ENCODE measurements at places on chromosomes 16 and 17.

DNA sequence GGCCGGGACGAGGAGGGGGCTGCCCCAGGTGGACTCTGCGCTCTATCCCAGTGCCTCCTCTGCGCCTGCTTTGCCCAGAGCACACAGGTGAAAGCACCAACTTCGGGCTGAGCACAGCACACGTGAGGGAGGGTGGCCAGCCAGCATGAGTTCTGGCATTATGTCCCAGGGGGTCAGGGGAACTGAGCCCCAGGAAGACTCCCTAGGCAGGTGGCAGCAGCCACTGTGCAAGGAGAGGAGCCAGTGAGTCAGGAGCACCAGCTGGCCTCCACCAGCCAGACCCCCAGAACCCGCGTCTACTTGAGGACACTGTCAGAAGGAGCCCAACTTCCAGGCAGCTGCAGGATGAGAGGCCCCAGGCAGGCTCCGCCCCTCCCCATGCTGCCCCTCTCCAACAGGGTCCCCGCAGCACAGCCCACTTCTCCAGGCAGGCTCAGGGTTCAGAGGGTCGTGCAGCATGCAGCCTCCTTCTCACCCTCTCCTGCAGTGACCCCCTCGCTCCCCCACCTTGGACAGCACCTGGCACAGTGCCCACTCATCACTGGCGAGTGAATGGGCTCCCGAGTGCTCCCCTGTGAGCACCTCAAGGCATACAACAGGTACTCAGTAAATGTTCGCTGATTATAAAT lies 44.2 kb upstream of the RASD1 start:
- no peak overlapping the region for H3K27ac ChIP-seq
- no peaks in the 10 kb centered on the region for H3K36me3 ChIP-seq
- no peaks in the 10 kb centered on the region for H3K27me3 ChIP-seq
- no peak overlapping the region for H3K4me3 ChIP-seq
- no peaks in the 10 kb centered on the region for H3K4me1 ChIP-seq
- DNase-seq = no peak

DNA sequence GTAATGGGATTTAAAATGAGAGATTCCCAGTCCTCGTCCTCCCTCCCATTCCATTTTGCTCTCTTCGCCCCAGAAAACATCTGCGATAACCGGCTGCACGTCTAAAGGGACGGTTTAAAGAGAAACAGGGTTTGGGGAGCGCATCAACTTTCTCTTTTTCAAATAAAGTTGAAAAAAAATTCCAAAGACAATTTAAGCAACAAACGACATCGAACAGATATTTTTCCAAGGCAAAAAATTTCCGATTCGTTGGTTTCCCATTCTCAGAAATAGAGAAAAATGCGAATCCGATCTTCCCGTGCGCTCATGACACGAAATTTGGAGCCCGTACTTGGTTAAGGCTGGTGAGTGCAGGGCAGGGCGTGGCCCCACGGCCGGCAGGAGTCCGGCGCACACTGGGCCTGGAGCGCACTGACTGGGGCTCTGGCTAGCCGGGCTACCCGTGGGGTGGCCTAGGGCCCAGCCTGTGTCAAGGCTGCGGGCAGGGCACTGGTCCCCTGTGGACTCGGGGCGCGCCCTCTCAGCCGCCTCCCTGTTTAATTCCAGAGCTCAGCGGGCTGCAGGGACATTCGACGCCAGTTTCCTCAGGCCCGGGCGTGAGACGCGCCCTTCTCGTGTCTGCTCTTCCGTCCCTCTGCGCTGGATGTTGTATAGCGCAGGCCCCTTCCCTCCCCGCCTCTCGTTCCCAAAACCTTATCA lies 17.9 kb upstream of the ZFHX3 start:
- peaks cover 58% of the 10 kb centered on the region for H3K4me1 ChIP-seq
- H3K36me3 ChIP-seq = no peaks in the 10 kb centered on the region
- peaks cover 35% of the 10 kb centered on the region for H3K27me3 ChIP-seq
- peak overlapping the region; percentile 40 for H3K27ac ChIP-seq

DNA sequence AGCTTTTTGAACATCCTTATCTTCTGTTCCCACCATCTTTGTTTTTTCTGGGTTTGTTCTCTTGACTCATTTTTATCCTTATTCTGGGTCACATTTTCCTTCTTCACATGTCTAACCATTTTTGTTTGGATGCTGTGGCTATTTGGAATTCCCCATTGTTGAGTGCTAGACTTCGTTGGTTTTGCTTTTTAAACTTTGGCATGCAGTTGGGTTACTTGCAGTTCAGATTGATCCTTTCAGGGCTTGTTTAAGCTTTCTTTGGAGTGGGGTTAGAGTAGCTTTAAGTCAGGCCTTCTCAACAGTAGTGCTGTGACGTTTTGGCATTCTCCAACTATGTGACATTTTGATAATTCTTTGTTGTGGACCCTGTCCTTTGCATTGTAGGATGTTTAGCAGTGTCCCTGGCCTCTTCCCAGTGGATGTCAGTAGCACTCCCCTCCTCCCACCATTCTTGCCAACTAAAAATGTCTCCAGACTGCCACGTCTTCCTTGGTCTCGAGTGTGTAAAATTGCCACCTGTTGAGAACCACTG lies 21.1 kb downstream of the PRMT7 start:
- H3K4me3 ChIP-seq = no peak overlapping the region
- H3K4me1 ChIP-seq = no peaks in the 10 kb centered on the region
- no peak for DNase-seq
- H3K27ac ChIP-seq = peak overlapping the region; percentile 63

DNA sequence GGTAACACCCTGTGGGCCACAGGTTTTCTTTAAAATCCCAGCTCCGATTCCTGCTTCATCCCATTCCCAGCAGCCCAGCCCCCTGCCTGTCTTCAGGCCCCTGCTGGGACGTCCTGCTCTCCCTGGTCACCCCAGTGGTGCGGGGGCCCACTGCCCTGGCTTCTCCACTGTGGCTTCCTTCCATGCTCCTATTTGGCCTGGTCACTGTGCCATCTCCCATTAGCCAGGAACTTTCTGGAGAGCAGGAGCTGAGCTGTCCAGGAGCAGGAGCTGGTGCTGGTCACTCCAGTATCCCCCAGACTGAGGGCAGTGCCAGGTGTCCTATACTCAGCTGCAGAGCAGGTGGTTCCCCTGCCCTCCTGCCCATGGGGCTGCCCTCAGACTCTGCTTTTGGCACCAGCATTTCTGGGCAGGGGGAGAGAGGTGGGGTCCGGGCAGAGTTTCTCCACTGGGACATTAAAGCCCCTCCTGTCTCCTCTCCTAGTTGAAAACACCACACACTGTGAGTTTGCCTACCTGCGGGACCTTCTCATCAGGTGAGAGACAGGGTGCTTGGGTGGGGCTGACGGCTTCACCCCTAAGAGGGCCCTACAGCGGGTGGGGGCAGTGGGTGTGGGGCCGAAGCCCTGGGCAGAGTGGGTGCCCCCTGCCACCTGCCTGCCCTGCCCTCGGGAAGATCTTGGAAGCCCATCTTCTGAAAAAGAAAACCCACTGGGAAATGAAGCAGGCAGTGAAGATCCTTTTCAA lies 356.2 kb downstream of the SEC14L1 start:
- no peak for DNase-seq
- H3K4me3 ChIP-seq = no peak overlapping the region
- peaks cover 10% of the 10 kb centered on the region for H3K4me1 ChIP-seq
- H3K27ac ChIP-seq = no peak overlapping the region
- H3K27me3 ChIP-seq = no peaks in the 10 kb centered on the region

- H3K4me1 ChIP-seq = no peaks in the 10 kb centered on the region
- H3K4me3 ChIP-seq = no peak overlapping the region
- DNase-seq = no peak
- H3K27ac ChIP-seq = no peak overlapping the region
- no peaks in the 10 kb centered on the region for H3K36me3 ChIP-seq
- no peaks in the 10 kb centered on the region for H3K27me3 ChIP-seq
These were observed 34.9 kb upstream of the C16orf78 start for GRCh38 chr16:49338611-49339265.

- no peak for DNase-seq
- H3K4me1 ChIP-seq = no peaks in the 10 kb centered on the region
- H3K27me3 ChIP-seq = no peaks in the 10 kb centered on the region
- H3K36me3 ChIP-seq = peaks cover 48% of the 10 kb centered on the region
- no peak overlapping the region for H3K27ac ChIP-seq
- H3K4me3 ChIP-seq = no peak overlapping the region
These were observed 76.8 kb downstream of the SEC14L1 start for GRCh38 chr17:77217566-77217965.

GRCh38 chr16:85252461-85252860 lies 140.2 kb upstream of the CIBAR2 start:
- no peak for DNase-seq
- no peaks in the 10 kb centered on the region for H3K4me1 ChIP-seq
- no peaks in the 10 kb centered on the region for H3K36me3 ChIP-seq
- no peak overlapping the region for H3K4me3 ChIP-seq
- no peak overlapping the region for H3K27ac ChIP-seq

- H3K4me3 ChIP-seq = no peak overlapping the region
- DNase-seq = no peak
- no peaks in the 10 kb centered on the region for H3K4me1 ChIP-seq
These were observed 12.1 kb downstream of the ZZEF1 start for GRCh38 chr17:4130715-4131114.

- no peak overlapping the region for H3K27ac ChIP-seq
- no peaks in the 10 kb centered on the region for H3K4me1 ChIP-seq
- H3K27me3 ChIP-seq = no peaks in the 10 kb centered on the region
- no peak overlapping the region for H3K4me3 ChIP-seq
- DNase-seq = no peak
These were observed 7.1 kb downstream of the SETD1A start for GRCh38 chr16:30964574-30965226.

- H3K36me3 ChIP-seq = no peaks in the 10 kb centered on the region
- H3K27me3 ChIP-seq = no peaks in the 10 kb centered on the region
- H3K27ac ChIP-seq = no peak overlapping the region
- no peak overlapping the region for H3K4me3 ChIP-seq
- no peaks in the 10 kb centered on the region for H3K4me1 ChIP-seq
These were observed 28.7 kb upstream of the ABCA6 start for GRCh38 chr17:69170377-69170776.
